Suprapubic skin (tissue), 4 donors: ENCODE measurements at places on chromosomes 12 and 14. TPM values are rescaled to one million over a fixed set of nuclear protein-coding genes. Genes with fewer than 3 reads are reported as not detected.

- H3K4me3 ChIP-seq, result no peak overlapping the region
- no peaks in the 10 kb centered on the region for H3K36me3 ChIP-seq
- no peaks in the 10 kb centered on the region for H3K27me3 ChIP-seq
- H3K27ac ChIP-seq, result no peak overlapping the region
Observed at GRCh38 chr12:96587691-96588090, 98.3 kb downstream of the CFAP54 start.

GRCh38 chr12:1777798-1778197 is 42.6 kb upstream of the LRTM2 start:
- H3K27ac ChIP-seq, result no peak overlapping the region
- no peak for DNase-seq
- H3K4me1 ChIP-seq, result peaks cover 27% of the 10 kb centered on the region

DNA sequence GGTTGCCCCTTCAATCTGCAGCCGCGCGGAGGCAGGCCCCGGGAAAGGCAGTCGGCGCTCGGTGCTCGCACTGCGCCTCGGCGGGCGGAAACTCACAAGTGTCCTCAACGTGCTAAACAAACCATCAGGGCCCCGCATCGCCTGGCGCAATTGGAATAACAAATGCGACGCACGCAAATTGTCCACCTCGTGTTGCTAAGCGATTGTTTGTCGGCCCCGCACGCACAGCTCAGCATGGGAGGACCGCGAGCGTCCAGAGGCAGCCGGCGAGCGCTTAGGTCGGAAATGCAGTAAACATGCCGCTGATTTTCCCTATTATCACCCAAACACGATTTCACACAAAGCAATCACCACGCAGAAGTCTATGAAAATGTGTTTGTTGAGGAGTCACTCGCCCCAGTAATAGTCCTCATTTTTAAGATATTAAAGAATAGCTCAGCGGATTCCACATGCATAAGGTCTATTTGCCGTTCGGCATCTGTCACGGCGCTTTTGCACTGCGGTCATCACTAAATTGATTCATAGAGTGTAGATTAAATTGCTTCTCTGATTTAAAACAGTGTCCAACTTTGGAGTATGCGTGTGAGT is 3.2 kb upstream of the GSC start:
- no peak overlapping the region for H3K4me3 ChIP-seq
- peaks cover 26% of the 10 kb centered on the region for H3K4me1 ChIP-seq
- no peak for DNase-seq
- no peak overlapping the region for H3K27ac ChIP-seq

HOXC13 gene
- 6.0 TPM for total RNA-seq

DNA sequence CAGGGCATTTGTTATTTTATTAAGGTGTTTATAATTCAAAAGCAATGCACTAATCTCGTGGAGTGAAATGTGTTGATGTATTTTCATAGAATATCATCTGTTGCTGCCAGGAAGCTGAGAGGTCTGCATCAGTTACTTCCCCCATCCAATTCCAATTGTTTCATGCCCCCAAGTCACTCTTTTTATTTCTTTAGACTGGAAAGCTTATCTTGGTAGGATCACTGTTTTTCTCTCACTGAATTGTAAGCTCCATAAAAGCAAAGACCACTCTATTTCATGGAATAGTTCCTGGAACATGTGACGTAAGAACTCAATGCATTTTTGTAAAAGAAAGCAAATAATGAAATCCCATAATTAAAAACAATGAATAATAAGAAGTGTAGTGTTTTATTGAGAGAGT is 420.2 kb downstream of the TRHDE start:
- no peak overlapping the region for H3K4me3 ChIP-seq
- no peaks in the 10 kb centered on the region for H3K27me3 ChIP-seq
- H3K27ac ChIP-seq, result no peak overlapping the region

KRT85 gene
- total RNA-seq, result 766 TPM

DNA sequence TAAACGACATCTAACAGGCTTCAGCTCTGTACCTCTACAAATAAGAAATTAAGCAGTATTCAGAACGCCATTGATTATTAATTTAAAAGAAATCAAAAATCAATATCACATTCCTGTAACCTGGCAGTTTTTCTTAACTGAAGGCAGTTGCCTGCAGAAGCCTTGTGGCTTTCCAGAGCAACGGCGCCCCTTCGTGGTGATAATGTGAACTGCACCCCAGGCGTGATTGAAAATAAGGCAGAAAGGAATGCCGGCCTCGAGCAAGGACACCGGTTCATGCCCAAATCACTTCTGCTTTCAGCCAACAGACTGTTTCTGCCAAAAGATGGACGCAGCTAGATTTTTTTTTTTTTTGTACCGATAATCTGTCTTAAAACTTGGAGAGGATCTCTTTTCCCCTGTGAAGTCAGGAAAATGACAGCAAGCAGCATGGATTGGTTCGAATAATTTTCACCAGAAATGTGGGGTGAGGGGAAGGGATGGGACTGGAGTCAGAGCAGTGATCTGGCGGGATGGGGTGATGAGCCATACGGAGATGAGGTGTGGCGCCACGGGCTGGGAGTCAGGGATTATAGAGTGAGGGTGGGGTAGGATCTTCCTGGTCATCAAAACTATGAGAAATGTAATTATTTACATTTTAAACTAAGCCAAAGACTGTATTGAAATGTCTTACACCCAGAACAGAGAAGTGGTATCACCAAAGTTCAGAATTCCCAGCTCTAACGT is 473.0 kb downstream of the DPF3 start:
- no peaks in the 10 kb centered on the region for H3K36me3 ChIP-seq
- peak; percentile 82 for DNase-seq
- H3K4me1 ChIP-seq, result no peaks in the 10 kb centered on the region

TAPBPL gene
- total RNA-seq, result 23.9 TPM

GRCh38 chr12:31117203-31118011 is 43.7 kb downstream of the DDX11 start:
- H3K27me3 ChIP-seq, result peaks cover 32% of the 10 kb centered on the region
- H3K4me1 ChIP-seq, result peaks cover 30% of the 10 kb centered on the region
- peak overlapping the region; percentile 43 for H3K4me3 ChIP-seq

GRCh38 chr12:9760699-9761418 is at the start of gene CD69:
CD69 (minus strand) TSS chr12:9760901; CDS start chr12:9760820, 81 bp downstream.
- no peaks in the 10 kb centered on the region for H3K36me3 ChIP-seq
- peak within 1 kb of the TSS; percentile 36 for H3K4me3 ChIP-seq
- H3K27ac ChIP-seq, result peak within 1 kb of the TSS; percentile 23
- H3K4me1 ChIP-seq, result no peaks in the 10 kb centered on the region
- no peaks in the 10 kb centered on the region for H3K27me3 ChIP-seq

TPH2 gene
- not detected for total RNA-seq

DNA sequence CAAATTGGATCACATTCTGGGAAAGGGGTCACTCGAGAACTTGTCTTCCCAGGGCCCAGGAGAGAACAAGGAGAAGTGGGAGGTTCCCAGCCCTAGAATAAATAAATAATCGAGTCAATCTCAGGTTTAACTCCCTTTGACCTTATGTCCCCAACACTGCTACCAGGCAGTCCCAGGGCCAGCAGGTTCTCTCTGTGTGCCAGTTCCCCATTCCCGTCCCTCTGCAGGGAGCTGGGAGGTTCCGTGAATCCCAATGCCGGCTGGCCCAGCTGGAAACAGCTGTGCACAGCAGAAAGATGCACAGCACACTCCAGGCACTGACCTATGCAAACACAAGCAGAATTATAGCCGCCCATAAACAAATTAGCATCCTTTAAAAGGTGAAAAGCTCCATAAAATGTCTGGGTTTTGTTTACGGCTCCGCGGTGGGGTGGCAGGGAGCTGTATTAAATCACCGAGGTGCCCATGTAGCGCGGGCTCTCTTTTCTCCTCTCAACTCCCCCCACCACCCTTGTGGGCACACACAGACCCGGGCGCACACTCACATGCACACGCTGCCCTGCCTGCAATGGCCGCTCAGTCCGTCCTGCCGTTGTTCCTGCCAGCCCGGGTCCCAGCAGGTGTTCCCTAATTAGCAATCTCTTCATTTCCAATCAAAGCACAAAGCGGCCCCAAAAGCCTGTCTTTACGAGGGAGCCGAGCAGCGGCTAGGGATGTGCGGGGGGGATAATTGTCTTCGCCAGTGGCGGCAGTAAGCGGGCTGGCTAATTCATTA is 46.6 kb upstream of the ESRRB start:
- peaks cover 3% of the 10 kb centered on the region for H3K4me1 ChIP-seq
- no peak for DNase-seq
- no peak overlapping the region for H3K4me3 ChIP-seq

DNA sequence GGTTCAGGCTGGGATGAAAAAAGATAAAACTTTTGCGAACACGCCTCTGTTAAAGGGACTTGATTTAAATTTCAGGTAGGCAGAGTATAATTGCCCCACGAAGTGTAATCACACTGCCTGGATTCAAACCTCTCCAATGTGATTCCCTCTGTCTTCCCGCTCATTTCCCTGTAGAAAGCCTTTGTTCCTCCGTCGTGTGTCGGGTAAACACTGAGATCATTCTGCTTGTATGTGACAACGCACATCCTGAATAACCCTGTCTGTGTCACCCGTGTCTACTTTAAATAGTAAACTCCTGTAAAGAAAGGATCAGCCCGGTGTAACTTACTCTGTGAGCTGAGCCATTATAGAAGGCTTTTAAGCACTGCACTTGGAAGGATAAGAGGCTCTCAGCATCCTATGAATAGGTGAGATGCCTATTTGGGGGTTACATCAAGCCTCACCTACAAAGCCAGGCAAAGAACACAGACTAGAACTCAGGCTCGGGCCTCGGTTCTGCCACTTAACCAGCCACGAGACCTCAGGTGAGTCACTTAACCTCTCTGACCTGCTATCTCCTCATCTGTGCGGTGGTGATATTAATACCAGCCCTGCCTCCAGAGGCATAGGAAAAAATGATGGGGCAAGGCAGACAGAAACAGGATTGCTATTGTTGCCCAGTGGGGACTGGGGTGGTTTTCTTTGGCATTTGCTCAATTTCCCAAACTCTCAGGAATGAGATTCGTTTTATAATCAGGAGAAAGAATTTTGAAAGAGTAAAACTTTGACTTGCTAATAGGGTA is 74.2 kb downstream of the RBM19 start:
- H3K4me1 ChIP-seq, result peaks cover 10% of the 10 kb centered on the region
- H3K4me3 ChIP-seq, result no peak overlapping the region
- no peaks in the 10 kb centered on the region for H3K27me3 ChIP-seq
- H3K27ac ChIP-seq, result no peak overlapping the region
- DNase-seq, result no peak
- no peaks in the 10 kb centered on the region for H3K36me3 ChIP-seq

- H3K27me3 ChIP-seq, result no peaks in the 10 kb centered on the region
- no peak for DNase-seq
- no peaks in the 10 kb centered on the region for H3K36me3 ChIP-seq
- H3K4me1 ChIP-seq, result peaks cover 12% of the 10 kb centered on the region
- no peak overlapping the region for H3K4me3 ChIP-seq
Observed at GRCh38 chr14:51342226-51342625, 102.2 kb downstream of the TMX1 start.

- peaks cover 63% of the 10 kb centered on the region for H3K4me1 ChIP-seq
- no peaks in the 10 kb centered on the region for H3K27me3 ChIP-seq
Observed at GRCh38 chr12:64672925-64673409, 62.7 kb downstream of the RASSF3 start.

GRCh38 chr12:101819467-101819866 is 11.3 kb downstream of the GNPTAB start:
- H3K27me3 ChIP-seq, result no peaks in the 10 kb centered on the region
- peaks cover 18% of the 10 kb centered on the region for H3K4me1 ChIP-seq
- H3K36me3 ChIP-seq, result no peaks in the 10 kb centered on the region
- no peak for DNase-seq
- H3K27ac ChIP-seq, result no peak overlapping the region

TCL1B gene
- total RNA-seq, result not detected

GRCh38 chr12:106815741-106816140 is 41.3 kb downstream of the RIC8B start:
- peaks cover 13% of the 10 kb centered on the region for H3K36me3 ChIP-seq
- no peak for DNase-seq
- H3K27ac ChIP-seq, result no peak overlapping the region
- H3K4me3 ChIP-seq, result no peak overlapping the region
- H3K27me3 ChIP-seq, result no peaks in the 10 kb centered on the region
- H3K4me1 ChIP-seq, result no peaks in the 10 kb centered on the region

- no peaks in the 10 kb centered on the region for H3K27me3 ChIP-seq
- no peak for DNase-seq
- no peaks in the 10 kb centered on the region for H3K36me3 ChIP-seq
- H3K4me3 ChIP-seq, result no peak overlapping the region
Observed at GRCh38 chr12:46574847-46575246, 202.3 kb upstream of the SLC38A2 start.
